ENCODE measurements at places on chromosomes 6 and 20. TPM values are rescaled to one million over a fixed set of nuclear protein-coding genes. Genes with fewer than 3 reads are reported as not detected.

Gene SLC12A5
- total RNA-seq = not detected

Gene TPBG
- 19.8 TPM for total RNA-seq

Gene SPATS1
- not detected for total RNA-seq

Gene OR2H1
- total RNA-seq = not detected

Gene POU5F1
- total RNA-seq = 9.5 TPM

Gene FOXP4
- 25.1 TPM for total RNA-seq

Gene MYLK4
- total RNA-seq = 1.3 TPM

Gene DCDC2
- total RNA-seq = 15.2 TPM
